Fibroblast of lung (primary cell): ENCODE measurements at places on chromosomes 5 and 9. TPM values are rescaled to one million over a fixed set of nuclear protein-coding genes. Genes with fewer than 3 reads are reported as not detected.

Gene ADAMTS19
- 0.33 TPM in 1 of 2 replicates, not detected in the other for total RNA-seq

Gene OLFM1
- 2.0 and 2.3 TPM in 2 replicates for total RNA-seq

Gene PNPLA7
- total RNA-seq = 1.3 and 3.0 TPM in 2 replicates

Gene TMEM252
- not detected in 2 replicates for total RNA-seq

Gene HTR1A
- not detected in 2 replicates for total RNA-seq

Gene SLC6A18
- not detected in 2 replicates for total RNA-seq

Gene CDO1
- 4.6 and 6.9 TPM in 2 replicates for total RNA-seq

Gene ZFP2
- 1.5 and 2.8 TPM in 2 replicates for total RNA-seq

Gene IFNA6
- total RNA-seq = not detected in 2 replicates

Gene TMEM215
- total RNA-seq = not detected in 2 replicates

Gene CLIC3
- 1.3 and 3.5 TPM in 2 replicates for total RNA-seq

Gene TIMD4
- not detected in 2 replicates for total RNA-seq

Gene TMED7
- total RNA-seq = 82.2 and 104 TPM in 2 replicates

Gene PRSS3
- total RNA-seq = 0.26 and 0.33 TPM in 2 replicates

Gene DDX4
- not detected in 2 replicates for total RNA-seq

Gene TEK
- total RNA-seq = 0.51 and 1.8 TPM in 2 replicates

Gene SLC4A9
- not detected in 2 replicates for total RNA-seq

Gene SPINK1
- total RNA-seq = not detected in 2 replicates

Gene NFX1
- 21.3 and 30.2 TPM in 2 replicates for total RNA-seq

Gene CAMK4
- 0.77 and 0.83 TPM in 2 replicates for total RNA-seq

Gene SLC46A2
- not detected in 2 replicates for total RNA-seq

Gene HMMR
- total RNA-seq = 1.3 and 19.7 TPM in 2 replicates

Gene PPP1R26
- total RNA-seq = 8.7 and 8.9 TPM in 2 replicates

Gene GARNL3
- total RNA-seq = 3.9 and 6.4 TPM in 2 replicates

Gene CCDC183
- total RNA-seq = 0.99 and 1.0 TPM in 2 replicates

Gene GZMA
- total RNA-seq = not detected in 2 replicates

Gene HMCN2
- under 0.01 TPM in 2 replicates for total RNA-seq

Gene FAM81B
- total RNA-seq = not detected in 2 replicates

Gene PFN3
- not detected in 2 replicates for total RNA-seq

Gene OTULINL
- total RNA-seq = under 0.01 and 0.17 TPM in 2 replicates

Gene GDNF
- 0.51 and 0.83 TPM in 2 replicates for total RNA-seq

Gene SLC31A1
- 31.1 and 44.4 TPM in 2 replicates for total RNA-seq

Gene RNF183
- not detected in 2 replicates for total RNA-seq

Gene BASP1
- 125 and 186 TPM in 2 replicates for total RNA-seq

Gene PCDHGB5
- 17.5 and 21.5 TPM in 2 replicates for total RNA-seq

Gene PCDHB16
- total RNA-seq = 0.51 and 1.5 TPM in 2 replicates

Gene PHF24
- under 0.01 and 0.17 TPM in 2 replicates for total RNA-seq

Gene KIF20A
- 1.8 and 23.8 TPM in 2 replicates for total RNA-seq

Gene FAM221B
- total RNA-seq = not detected in 2 replicates

Gene BRD8
- 38.5 and 47.4 TPM in 2 replicates for total RNA-seq

Gene BTNL3
- total RNA-seq = not detected in 2 replicates

Gene SLU7
- 74.5 and 79.4 TPM in 2 replicates for total RNA-seq

Gene SHISAL2B
- total RNA-seq = not detected in 2 replicates

Gene STING1
- 35.7 and 70.2 TPM in 2 replicates for total RNA-seq

Gene PCDHB7
- 1.0 and 1.5 TPM in 2 replicates for total RNA-seq
